ENCODE measurements at places on chromosomes 12 and 14.
A peak's percentile ranks its signal among the peaks of the same experiment; 100 is the strongest.

DNA sequence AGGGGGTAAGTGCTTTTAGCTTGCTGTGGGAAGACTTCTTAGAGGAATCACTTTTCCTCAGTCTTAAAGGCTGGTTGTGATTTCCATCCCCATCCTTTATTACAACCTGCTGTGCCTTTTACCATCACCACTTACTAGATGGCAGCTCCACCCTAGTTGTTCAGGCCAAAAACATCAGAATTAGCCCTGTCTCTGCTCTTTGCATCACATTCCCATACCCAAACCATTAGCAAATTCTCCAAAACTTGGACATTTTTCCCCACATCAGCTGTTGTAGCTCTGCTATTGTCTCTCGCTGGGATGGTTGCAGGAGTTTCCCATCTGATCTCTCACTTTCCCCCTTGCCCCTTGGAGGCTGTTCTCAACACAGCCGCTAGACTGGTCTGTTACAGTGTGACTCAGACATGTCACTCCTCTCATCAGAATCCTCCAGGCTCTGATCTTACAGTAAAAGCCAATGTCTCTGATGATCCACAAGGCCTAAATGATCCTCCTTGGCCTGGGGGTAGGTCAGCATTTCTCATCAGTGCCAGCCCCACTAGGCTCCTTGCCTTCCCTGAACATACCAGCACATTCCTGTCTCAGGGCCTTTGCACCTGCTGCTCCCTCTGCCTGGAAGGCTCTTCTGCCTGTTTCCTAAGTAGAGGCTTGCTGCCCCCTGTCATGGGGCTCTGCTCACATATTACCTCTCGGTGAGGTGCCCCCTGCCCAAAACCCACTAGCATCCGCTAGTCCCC, 102.5 kb downstream of the BEGAIN start:
- no peak for DNase-seq

GRCh38 chr14:87017335-87017734, 975.6 kb downstream of the GALC start:
- DNase-seq: no peak

DNA sequence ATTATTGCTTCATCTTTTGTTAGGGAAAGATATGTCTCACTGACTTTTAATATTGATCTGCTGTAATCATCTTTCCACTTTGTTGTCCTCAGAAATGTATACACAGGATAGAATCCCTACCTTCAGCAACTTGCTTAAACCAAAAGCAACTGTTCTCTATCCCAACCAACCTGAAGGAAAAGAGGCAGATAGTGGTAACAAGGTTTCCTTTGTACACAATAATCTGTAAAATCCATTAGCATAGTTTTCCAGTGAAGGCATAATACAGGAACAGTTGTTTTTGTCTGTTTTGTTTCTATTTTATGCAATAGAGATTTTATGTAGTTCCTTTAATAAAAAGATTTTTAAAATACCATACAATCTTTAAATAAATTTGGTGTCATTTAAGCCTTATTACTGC, 170.5 kb downstream of the PIK3C2G start:
- no peak for DNase-seq

DNA sequence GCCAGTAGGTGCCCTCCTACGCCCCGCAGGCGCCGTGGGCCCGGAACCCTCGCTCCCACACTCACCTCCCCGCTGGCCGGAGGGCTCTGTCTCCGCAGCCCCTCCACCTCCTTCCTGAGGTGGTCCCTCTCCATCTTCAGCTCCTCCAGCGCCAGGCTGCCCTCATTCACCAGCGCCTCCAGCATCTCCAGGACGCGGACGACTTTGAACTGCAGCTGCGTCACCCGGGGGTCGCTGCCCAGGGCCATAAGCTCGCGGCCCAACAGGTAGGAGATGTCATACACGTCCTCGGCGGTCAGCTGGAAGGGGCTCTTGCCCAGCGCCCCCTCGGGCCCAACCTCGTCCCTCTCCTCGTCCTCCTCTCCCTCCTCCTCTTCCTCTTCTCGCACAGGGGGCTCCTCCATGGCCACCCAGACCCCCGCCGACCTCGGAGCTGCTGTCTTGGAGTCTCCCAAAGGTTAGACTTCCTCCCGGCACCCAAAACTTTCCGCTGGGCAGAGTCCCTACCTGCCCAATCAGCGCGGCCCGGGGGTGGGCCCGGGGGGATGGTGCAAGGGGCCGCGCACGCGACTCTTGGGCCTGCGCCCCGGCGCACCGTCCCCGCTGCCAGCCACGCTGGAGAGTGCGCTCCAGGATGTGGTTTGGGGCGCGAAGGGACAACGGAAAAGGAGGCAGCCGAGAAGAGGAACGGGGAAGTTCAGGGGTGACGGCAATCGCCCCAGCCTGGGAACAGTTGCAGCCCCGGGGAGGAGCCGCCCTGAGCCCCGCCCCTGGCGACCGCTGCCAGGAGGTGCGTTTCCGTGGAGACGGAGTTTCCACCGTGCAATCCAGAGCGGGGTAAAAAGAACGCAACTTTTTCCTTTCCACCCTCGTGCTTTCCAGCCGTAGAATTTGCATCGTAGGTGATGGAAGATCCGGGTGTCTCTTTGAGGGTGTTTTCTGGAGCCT, at the start of gene RILPL2:
TSS of gene RILPL2 (minus strand) at position 668 of the 948 bp plus-strand sequence. CDS start at position 404, 264 bp downstream.
- peak; percentile 91 for DNase-seq

DNA sequence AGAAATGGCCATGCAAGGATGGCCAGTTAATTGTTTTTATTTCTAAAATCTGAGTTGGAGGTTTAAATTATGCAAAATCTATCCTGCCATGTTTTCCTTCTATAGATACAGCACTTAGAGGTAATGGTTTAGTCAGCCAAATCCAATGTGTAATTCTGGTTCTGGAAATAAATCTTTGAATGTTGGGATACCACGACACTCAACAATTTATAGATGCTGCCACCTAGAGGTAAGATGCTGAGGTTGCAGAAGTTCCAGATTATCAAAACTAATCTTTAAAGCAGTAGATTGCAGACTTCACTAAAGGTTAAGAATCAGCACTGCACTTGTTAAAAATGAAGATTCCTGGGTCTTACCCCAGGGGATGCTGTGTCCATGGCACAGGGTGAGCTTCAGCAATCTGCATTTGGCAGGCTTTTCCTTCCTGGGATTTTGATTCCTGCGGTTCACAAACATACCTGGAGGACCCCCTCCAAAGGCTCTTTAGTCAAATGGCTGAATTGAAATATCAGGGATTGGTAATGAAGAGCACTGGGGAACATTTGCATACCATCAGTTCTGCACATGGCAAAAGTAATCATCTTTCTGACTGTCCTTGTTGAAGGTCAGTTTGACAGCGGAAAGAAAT, 53.4 kb upstream of the ANO4 start:
- no peak for DNase-seq

DNA sequence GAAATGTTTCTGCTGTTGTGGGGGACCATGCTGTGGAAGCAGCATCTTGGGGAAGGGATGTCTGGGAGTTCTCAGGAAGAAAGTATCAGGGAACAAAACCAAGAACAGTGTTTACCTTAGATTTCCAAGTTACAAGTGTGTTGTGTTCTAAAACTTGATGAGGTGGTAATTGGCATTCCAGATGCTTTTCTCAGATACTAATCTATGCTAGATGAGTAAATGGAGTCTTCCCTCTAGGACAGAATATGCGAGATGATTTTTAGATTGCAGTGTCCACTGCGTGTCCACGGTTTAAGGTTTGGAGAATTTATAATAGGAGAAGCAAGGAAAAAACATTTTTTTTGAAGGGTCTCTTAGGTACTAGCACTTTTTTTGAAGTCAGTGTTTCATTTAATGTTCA, 436.5 kb downstream of the PCNX1 start:
- no peak for DNase-seq

DNA sequence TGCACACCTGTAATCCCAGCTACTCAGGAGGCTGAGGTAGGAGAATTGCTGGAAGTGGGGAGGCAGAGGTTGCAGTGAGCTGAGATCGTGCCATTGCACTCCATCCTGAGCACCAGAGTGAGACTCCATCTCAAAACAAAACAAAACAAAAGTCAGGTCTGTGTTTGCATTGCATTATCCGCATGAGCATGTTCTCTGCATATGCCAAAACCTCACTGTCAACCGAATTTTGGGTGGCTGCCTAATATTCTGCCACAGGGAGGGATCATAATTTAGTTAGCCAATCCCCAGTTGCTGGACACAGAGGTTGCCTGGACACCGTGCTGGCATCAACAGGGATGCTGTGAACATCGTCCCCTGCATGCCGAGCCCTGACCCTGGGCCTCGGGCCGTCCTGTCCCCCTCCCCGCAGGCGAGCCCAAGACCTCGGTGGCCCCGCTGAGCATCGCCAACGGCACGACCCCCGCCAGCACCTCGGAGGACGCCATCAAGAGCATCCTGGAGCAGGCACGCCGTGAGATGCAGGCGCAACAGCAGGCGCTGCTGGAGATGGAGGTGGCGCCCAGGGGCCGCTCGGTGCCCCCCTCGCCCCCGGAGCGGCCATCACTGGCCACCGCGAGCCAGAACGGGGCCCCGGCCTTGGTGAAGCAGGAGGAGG, 49.2 kb downstream of the PHETA1 start:
- no peak for DNase-seq

- peak; percentile 30 for DNase-seq
These were observed 3.1 kb upstream of the TNS2 start for GRCh38 chr12:53046655-53047220.

GRCh38 chr14:88245321-88245720, 77.7 kb downstream of the KCNK10 start:
- no peak for DNase-seq

GRCh38 chr12:5236022-5236640, 192.5 kb downstream of the KCNA5 start:
- DNase-seq: no peak

DNA sequence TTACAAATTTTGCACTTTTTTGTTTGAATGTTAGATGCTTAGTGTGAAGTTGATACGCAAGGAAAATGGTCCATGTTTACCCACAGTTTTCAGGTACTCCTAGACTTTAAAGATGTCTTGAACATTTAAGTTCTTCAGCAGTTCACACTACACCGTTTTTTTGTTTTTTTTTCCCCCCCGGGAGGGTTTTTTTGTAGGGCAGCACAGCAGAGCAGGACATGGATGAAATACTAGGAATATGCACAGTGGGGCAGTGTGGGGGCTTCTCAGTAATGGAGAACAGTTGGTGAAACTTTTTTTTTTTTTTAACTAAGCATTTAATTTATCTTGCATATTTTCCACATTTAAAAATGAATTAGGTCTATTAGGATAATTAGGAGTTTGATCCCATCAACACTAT, 4.9 kb downstream of the RAN start:
- DNase-seq: no peak

- no peak for DNase-seq
These were observed 29.6 kb downstream of the ZFHX2 start for GRCh38 chr14:23521785-23522640.

DNA sequence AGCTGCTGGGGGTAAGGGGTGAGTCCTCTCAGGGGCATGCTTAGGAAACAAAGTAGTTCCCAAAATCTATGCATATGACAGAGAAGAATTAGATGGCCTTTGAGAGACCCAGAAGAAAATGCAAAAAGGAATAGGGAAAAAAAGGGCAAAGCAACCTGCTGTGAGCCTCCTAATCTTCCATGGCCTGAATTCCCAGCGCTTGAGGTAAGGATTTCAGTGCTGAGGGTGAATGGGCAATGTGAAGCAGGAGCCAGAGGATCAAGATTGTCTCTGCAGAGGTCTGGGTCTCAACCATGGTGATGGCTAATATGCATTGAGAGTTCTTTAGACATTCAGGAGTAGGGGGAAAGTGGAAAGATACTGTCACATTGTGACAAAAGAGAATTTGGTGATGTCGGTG, 31.5 kb downstream of the GPR65 start:
- DNase-seq: no peak

DNA sequence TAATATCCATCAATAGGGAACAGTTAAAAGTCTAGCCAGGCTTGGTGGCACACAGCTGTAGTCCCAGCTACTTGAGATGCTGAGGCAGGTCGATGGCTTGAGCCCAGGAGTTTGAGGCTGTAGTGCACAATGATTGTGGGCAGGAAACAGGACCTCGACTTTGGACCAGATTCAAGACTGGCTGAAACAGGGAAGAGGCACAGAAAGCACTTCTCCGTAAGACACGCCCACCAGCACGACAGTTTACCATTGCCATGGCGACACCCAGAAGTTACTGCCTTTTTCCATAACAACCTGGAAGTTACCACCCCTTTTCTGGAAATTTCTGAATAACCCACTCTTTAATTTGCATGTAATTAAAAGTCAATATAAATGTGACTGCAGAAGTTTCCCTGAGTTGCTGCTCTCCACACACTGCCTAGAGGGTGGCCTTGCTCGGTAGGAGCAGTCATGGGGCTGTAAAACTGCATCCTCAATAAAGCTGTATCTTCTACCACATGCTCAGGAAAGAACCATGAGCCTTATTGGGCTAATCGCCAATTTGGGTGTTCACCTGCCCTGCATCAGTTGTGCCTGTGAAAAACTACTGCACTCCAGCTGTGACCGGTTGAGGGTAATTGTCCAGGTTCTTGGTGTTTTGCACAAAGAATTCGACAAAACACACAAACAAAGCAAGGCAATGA, 4.6 kb upstream of the LRRC23 start:
- peak; percentile 22 for DNase-seq

DNA sequence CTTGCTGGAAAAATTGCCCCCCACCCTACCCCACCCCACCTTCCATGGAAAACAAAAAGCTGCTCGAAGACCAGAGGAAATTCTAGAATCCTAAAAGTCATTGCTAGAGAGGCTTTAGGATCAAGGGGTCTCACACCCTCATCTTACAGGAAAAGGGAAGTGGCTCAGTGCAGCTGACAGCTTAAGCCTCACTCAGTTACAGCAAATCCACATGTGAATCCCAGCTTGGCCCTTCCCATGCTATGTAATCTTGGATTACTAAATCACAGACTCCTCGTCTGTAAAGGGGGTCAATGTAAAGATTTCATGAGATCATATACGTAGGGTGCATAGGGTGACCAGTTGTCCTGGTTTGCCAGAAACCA, 25.9 kb downstream of the CMKLR1 start:
- DNase-seq: no peak

DNA sequence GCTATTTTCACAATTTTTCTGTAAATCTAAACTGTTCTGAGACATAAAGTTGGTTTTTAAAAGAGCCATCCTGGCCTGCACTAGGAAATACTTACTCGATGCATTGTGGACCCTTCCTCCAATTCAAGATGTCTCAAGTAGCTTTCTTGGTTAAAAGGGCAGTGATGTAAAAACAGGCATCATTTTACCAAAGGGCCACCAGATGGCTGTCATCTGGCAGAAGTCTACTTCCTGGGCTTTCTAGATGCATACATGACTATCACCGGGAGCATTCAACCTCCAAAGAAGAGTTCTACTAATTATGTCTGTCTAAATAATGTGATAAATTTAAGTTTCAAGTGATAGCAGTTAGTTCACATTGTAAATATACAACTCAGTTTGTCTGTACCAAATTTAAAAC, 96.8 kb upstream of the FRMD6 start:
- DNase-seq: no peak
